Fibroblast of skin of left quadriceps (primary cell): ENCODE measurements at places on chromosomes 6 and 20.

DNA sequence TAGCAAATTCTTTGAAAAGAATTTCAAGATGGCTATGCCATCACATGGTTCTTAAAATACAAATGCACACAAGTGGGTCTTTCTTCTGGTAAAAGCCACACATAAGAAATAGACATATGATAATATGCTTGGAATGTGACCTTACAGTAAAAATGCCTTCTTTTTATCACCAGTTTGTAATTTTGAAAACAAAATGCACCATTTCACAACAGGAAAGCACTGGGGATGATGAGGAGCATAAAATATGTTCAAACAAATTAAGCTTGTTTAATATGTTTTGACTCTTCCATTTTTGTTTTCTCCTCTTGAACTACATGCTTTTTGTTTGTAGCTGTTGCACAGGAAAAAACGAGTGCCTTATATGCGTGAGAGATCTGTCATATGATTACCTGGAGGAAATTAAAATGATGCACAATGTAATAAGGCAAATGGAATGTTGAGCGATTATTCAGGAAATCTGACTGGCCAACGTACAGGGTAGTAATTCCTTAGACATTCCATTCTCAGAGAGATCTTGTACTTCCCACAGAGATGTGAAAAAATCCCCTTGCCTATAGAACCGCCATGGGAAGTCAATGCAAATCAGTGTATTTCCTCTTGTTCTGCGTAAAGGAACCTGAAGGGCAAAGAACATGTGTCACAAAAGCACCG is 911.6 kb downstream of the TFAP2A start:
- DNase-seq: peak; percentile 77

GRCh38 chr6:108027594-108027993 is 46.9 kb downstream of the OSTM1 start:
- no peak for DNase-seq

GRCh38 chr6:105786449-105786848 is 299.7 kb upstream of the PRDM1 start:
- no peak for DNase-seq

- peak; percentile 79 for DNase-seq
Observed at GRCh38 chr6:158408552-158409130, 96.4 kb downstream of the TULP4 start.

GRCh38 chr6:148069256-148069655 is 273.4 kb upstream of the SASH1 start:
- no peak for DNase-seq
